ENCODE measurements at places on chromosomes 1 and 21.

- DNase-seq = no peak
Observed at GRCh38 chr21:29787361-29787909, 152.4 kb downstream of the GRIK1 start.

DNA sequence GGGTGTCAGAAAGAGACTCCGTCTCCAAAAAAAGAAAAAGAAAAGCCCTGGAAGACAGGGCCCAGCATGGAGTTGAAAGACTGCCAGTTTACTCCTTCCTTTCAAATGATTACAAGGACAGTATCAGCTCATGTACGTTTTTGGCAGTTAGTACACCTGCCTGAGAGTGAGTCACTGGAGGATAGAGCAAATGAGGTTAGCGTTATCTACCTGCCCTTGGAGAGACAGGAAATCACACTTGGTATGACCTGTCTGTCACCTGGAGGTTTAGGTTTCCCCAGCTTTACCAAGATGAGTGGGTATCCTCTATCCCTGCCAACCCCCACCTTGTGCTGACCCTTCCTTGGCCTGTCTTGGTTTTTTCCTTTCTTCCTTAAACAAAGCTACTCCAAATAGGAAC lies 96.8 kb upstream of the BMP8A start:
- no peak for DNase-seq

- no peak for DNase-seq
Observed at GRCh38 chr1:220462752-220463151, 65.2 kb upstream of the MARK1 start.

- no peak for DNase-seq
Observed at GRCh38 chr1:69842326-69842725, 274.6 kb downstream of the LRRC7 start.

- DNase-seq = no peak
Observed at GRCh38 chr1:60705026-60705425, 377.3 kb upstream of the NFIA start.

GRCh38 chr1:90347366-90347765 lies 352.5 kb downstream of the ZNF326 start:
- DNase-seq = no peak

- DNase-seq = no peak
Observed at GRCh38 chr1:79059341-79059740, 52.8 kb upstream of the ADGRL4 start.

Measured in astrocyte of the hippocampus (primary cell).